Fibroblast of skin of right quadriceps (primary cell): ENCODE measurements at places on chromosomes 4 and X.

DNA sequence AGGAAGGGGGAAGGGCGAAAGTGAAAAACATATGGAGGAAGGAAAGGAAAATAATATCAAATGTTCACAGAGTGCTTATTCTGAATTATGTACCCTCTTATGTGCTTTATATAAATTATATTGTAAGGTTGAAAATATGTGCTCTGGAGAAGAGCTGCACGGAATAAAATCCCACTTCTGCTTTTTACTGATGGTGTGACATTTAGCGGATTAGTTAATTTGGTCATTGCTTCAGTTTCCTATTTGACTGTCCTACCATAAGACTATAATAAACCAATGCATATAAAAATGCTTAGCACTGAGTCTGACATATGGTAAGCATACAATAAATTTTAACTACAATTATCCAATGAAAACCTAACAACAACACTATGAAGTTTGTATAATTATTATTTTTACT, 86.2 kb downstream of the NPFFR2 start:
- no peak for DNase-seq

DNA sequence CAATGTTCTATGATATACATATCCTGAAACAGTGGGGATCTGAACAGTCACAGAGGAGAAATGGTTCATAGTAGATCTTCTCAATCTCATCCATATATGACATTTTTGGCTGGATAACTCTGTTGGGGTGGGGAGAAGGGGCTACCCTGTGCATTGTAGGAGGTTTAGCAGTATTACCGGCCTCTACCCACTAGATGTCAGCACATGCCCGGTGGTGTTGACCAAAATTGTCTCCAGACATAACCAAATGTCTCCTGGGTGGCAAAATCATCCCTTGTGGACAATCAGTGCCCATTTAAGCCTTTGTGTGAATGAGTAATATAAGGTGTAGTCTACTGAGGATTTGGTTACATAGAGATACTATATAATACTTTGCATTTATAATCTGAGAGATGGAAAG, 89.9 kb downstream of the PLS3 start:
- peak; percentile 46 for DNase-seq

GRCh38 chr4:5238173-5238572, 186.9 kb downstream of the STK32B start:
- DNase-seq: peak; percentile 80

- DNase-seq: no peak
Measured at GRCh38 chrX:31293409-31293808, 221.6 kb upstream of the FTHL17 start.

- no peak for DNase-seq
Measured at GRCh38 chrX:10433296-10433965, 187.0 kb downstream of the MID1 start.

DNA sequence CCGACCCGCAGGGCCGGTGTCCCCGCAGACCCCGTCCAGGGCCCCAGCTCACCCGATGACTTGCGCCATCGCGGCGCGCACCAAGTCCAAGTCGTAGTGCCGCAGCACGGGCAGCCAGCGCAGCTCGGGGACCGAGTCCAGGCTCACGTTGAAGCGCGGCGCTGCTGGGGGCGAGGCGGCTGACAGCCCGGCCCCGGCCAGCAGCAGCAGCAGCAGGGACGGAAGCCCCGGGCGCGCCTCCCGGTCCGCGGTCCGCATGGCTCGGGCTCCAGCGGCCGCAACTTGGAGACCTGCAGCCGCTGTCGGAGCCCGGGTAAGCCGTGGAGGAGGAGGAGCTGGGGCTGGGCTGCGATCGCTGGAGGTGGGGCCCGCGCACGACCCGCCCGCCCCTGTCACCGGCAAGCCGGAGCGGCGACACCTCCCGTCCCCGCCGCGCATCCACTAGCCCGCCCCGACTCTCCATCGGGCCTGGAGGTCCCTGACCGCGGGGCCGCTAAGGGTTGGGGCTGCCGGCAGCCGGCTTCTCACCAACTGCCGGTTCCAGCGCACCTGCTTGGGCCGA, at the start of gene NAAA:
Gene NAAA, minus strand, starts transcription at position 322 of the 562 bp plus-strand sequence. Its CDS starts 64 bp downstream, at position 258.
- DNase-seq: peak; percentile 34

- DNase-seq: no peak
Measured at GRCh38 chr4:81724925-81725329, 253.2 kb upstream of the RASGEF1B start.

GRCh38 chr4:185721190-185722028, 90.6 kb downstream of the SORBS2 start:
- DNase-seq: no peak
